ENCODE measurements at places on chromosomes 6 and 20. TPM values are rescaled to one million over a fixed set of nuclear protein-coding genes. Genes with fewer than 3 reads are reported as not detected.

- no peaks in the 10 kb centered on the region for H3K36me3 ChIP-seq
- H3K27ac ChIP-seq: no peak overlapping the region
- peaks cover 42% of the 10 kb centered on the region for H3K27me3 ChIP-seq
- no peak for DNase-seq
- peaks cover 15% of the 10 kb centered on the region for H3K4me1 ChIP-seq
These were observed 2.8 kb upstream of the ZCCHC3 start for GRCh38 chr20:294602-295001.

GRCh38 chr20:62924442-62925075 lies 1.7 kb downstream of the DIDO1 start:
- H3K36me3 ChIP-seq: no peaks in the 10 kb centered on the region
- H3K4me3 ChIP-seq: peak overlapping the region; percentile 99
- no peak overlapping the region for H3K27ac ChIP-seq
- no peaks in the 10 kb centered on the region for H3K27me3 ChIP-seq

DNA sequence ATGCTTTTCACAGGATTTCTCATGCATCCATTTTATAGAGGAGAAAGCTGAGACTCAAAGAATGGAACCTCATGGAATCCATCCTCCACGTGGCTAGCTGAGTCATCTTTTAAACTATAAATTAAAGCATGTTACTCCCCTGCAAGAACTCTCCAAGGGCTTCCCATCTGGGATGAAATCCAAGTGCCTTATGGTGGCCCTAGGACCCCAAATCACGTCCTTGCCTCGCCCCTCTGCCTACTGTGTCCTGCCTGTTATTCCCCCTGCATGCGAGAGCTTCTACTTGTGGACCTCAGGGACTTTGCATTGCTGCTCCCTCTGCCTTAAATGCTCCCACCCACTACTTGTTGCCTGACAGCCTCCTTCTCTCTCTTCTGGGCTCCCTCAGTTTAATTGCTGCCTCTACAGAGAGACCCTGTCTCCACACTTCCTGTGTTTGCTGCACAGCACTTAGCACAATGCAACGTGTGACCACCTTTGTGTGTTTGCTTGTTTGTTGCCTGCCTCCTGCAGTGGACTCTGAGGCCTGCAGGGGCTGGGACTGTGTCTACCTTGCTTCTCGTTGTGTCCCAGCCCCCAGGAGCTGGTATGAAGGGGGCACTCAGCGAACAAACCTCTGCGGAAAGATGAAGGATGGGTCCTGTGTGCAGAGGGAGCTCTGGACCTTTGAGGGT lies 39.4 kb downstream of the TOX2 start:
- DNase-seq: no peak
- no peaks in the 10 kb centered on the region for H3K27me3 ChIP-seq
- peaks cover 4% of the 10 kb centered on the region for H3K4me1 ChIP-seq
- H3K36me3 ChIP-seq: no peaks in the 10 kb centered on the region

The GJE1 gene
- total RNA-seq: not detected

The ADGRF5 gene
- total RNA-seq: not detected

GRCh38 chr6:166343150-166343487 lies 774 bp upstream of the SFT2D1 start:
- H3K27ac ChIP-seq: no peak overlapping the region
- DNase-seq: no peak
- H3K36me3 ChIP-seq: no peaks in the 10 kb centered on the region
- peak overlapping the region; percentile 86 for H3K4me3 ChIP-seq

DNA sequence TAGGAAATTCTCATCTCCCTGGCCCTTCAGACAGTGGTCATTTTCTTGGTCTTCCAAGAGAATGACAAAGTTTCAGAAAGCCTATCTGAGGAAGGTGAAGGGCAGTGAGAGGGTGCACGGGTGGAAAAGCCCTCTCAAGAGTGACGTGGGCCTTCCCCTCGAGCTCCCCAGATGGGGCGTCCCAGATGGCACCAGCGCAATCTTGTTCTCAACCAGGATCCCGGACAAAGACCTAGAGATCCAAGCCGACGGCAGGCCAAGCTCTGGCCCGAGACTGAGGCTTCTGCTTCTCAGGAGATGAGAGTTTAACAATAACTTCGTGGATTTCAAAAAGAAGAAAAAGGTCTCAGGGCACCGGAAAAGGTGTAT lies 797 bp upstream of the ZNF133 start:
- no peak overlapping the region for H3K27ac ChIP-seq
- peaks cover 23% of the 10 kb centered on the region for H3K27me3 ChIP-seq
- no peaks in the 10 kb centered on the region for H3K36me3 ChIP-seq
- peaks cover 10% of the 10 kb centered on the region for H3K4me1 ChIP-seq
- DNase-seq: no peak

- no peaks in the 10 kb centered on the region for H3K36me3 ChIP-seq
- H3K4me1 ChIP-seq: no peaks in the 10 kb centered on the region
- no peak overlapping the region for H3K27ac ChIP-seq
- no peak for DNase-seq
These were observed 167.7 kb upstream of the CDYL start for GRCh38 chr6:4608361-4609115.

- H3K27me3 ChIP-seq: no peaks in the 10 kb centered on the region
- H3K36me3 ChIP-seq: no peaks in the 10 kb centered on the region
- no peak overlapping the region for H3K4me3 ChIP-seq
- DNase-seq: no peak
- no peaks in the 10 kb centered on the region for H3K4me1 ChIP-seq
These were observed 393.3 kb downstream of the C6orf118 start for GRCh38 chr6:164916087-164916486.

DNA sequence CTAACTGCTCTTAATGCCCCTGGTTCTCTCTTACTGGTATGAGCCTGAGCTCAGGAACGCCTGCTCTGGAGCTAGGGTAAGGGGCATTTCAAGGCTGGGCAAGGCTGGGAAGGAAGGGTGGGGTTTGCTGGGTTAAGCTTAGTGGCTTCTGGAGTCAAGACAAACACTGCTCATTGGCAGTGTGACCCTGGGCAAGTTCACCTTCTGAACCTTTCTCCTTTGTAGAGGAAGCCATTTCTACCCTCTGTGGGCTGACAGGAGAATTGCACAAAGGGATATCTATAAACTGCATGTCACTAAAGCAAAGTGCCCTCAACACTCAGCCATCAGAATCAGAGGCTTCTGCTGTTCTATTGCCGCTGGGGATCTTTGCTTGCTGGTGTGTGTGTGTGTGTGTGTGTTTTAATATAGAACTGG lies 20.3 kb upstream of the LRRN4 start:
- H3K4me1 ChIP-seq: no peaks in the 10 kb centered on the region
- no peaks in the 10 kb centered on the region for H3K36me3 ChIP-seq
- DNase-seq: peak; percentile 18
- H3K27me3 ChIP-seq: no peaks in the 10 kb centered on the region

GRCh38 chr6:15773806-15774410 lies 111.1 kb upstream of the DTNBP1 start:
- H3K27me3 ChIP-seq: no peaks in the 10 kb centered on the region
- no peak overlapping the region for H3K27ac ChIP-seq
- no peak for DNase-seq
- H3K4me3 ChIP-seq: no peak overlapping the region
- H3K4me1 ChIP-seq: no peaks in the 10 kb centered on the region
- no peaks in the 10 kb centered on the region for H3K36me3 ChIP-seq

The NFATC2 gene
- 0.19 TPM for total RNA-seq

- DNase-seq: no peak
- no peak overlapping the region for H3K27ac ChIP-seq
- no peaks in the 10 kb centered on the region for H3K4me1 ChIP-seq
- no peaks in the 10 kb centered on the region for H3K27me3 ChIP-seq
- no peak overlapping the region for H3K4me3 ChIP-seq
These were observed 72.7 kb downstream of the CLIC5 start for GRCh38 chr6:45942953-45943352.

GRCh38 chr6:124775121-124775520 lies 187.1 kb upstream of the RNF217 start:
- DNase-seq: no peak
- H3K27ac ChIP-seq: no peak overlapping the region
- H3K27me3 ChIP-seq: no peaks in the 10 kb centered on the region
- no peak overlapping the region for H3K4me3 ChIP-seq
- no peaks in the 10 kb centered on the region for H3K36me3 ChIP-seq

GRCh38 chr20:40668449-40669228 lies 20.4 kb downstream of the MAFB start:
- no peak overlapping the region for H3K27ac ChIP-seq
- DNase-seq: no peak
- no peak overlapping the region for H3K4me3 ChIP-seq
- no peaks in the 10 kb centered on the region for H3K27me3 ChIP-seq
- H3K36me3 ChIP-seq: no peaks in the 10 kb centered on the region

DNA sequence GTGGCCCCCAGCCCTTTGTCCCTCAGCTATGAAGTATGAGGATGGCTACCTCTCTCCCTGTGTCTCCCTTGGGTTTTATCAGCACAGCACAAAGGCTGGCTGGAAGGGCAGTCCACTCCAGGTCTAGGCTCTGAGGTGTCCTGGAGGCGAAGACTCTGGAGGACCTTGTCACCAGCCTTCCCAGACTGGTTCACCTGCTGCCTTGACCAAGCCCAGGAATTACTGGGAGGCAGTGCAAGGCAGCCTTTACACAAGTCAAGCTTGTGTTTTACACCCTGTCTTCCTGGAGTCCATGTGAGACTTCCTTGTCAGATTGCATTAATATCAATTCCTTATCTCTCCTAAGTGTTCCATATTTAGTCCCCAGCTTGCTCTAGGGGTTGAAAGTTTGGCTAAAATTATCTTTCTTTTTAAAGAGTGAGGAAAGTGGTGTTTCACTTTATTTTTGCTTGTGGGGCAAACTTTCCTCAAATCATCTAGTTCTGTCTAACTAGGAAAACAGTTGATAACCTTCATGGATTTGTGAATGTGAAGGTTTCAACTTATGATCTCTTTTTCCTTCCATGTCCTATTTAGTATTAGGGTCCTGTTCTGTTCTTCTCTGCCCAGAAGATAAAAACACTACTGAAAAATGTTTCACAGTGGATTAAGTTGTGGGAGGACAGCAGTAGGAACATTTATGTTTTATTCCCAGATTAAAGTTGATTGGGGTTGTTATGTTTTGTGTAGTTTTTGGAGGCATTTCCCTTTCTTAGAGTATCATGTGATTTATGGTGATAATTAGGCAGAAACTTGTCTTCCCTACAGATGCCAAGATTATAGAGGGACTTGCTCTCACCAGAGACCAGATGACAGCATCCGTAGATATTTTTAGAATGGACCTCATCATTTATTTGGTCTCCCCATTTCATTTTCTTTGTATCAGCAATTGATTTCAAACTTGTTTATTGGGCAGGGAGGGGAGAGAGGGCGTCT lies 114.8 kb downstream of the FOXO3 start:
- H3K27me3 ChIP-seq: no peaks in the 10 kb centered on the region
- H3K36me3 ChIP-seq: no peaks in the 10 kb centered on the region
- no peak overlapping the region for H3K4me3 ChIP-seq
- DNase-seq: no peak

DNA sequence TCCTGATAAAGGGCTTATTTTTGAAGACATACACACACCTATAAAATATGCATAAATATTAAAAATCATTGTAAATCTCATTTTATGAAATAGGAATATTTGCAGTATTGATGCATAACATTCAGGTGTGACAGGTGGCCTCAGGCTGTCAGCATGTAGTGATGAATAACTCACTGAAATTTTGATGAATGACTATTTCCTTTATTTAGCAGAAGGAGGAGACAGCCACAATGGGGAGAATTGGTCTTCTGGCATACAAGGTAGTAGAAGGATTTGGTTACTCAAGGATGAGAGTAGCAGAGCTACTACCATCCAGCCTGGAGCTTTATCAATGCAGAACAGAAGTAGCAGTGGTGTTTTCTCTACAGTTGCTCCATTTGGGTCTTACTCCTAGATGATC lies 47.2 kb downstream of the RGS17 start:
- no peaks in the 10 kb centered on the region for H3K36me3 ChIP-seq
- DNase-seq: no peak
- no peaks in the 10 kb centered on the region for H3K27me3 ChIP-seq
- H3K4me1 ChIP-seq: no peaks in the 10 kb centered on the region

DNA sequence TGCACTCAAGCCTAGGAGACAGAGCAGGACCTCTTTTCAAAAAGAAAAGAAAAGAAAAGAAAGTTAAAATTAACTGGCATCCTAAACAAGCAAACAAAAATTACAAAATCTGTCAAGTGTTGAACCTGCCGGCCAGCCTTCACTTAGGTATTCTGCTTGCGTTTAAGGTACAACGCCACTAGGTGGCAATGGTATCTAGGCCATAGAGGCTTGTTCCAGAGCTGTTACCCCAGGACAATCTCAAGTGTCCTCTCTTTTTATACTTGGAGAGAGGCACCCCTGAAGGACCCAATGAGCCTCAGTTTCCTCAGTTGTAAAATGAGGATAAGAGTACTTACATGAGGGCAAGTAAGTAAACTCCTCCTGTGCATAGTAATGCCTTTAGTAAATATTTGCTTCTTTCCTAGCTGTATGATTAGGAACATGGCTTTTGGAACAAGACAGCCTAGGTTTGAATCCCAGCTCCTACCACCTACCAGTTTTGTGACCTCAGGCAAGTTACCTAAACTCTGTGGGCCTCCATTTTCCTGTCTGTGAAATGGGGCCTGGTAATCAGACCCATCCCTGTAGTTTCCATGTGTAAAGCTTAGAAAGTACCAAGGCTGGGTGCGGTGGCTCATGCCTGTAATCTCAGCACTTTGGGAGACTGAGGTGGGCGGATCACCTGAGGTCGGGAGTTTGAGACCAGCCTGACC lies 5.8 kb upstream of the PACSIN1 start:
- H3K36me3 ChIP-seq: no peaks in the 10 kb centered on the region
- H3K4me1 ChIP-seq: peaks cover 11% of the 10 kb centered on the region
- no peak overlapping the region for H3K4me3 ChIP-seq
- DNase-seq: peak; percentile 77

The OSTM1 gene
- 18.0 TPM for total RNA-seq

The SYNDIG1 gene
- 1.0 TPM for total RNA-seq

DNA sequence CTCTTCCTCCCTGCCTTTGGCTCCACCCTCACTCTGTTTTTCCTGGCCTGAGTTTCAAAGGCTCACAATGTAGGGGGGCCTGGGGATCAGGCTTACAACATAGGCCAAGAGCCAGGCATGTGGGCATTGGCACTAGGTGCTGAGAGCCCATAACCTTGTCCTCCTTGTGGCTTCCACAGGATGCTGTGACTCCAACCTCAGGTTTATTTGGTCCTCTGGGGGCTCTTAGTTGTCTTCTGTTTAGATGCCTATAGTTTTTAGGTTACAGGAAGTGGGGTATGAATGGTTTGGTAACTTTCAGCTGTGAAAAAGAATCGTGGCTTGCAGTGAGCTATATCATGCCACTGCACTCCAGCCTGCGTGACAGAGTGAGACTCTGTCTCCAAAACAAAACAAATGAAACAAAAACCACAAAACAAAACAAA lies 25.6 kb downstream of the MMP24 start:
- no peak overlapping the region for H3K4me3 ChIP-seq
- DNase-seq: no peak
- no peaks in the 10 kb centered on the region for H3K27me3 ChIP-seq
- H3K36me3 ChIP-seq: no peaks in the 10 kb centered on the region

The PSMB8 gene
- total RNA-seq: 2.0 TPM

- no peaks in the 10 kb centered on the region for H3K36me3 ChIP-seq
- DNase-seq: no peak
- H3K4me3 ChIP-seq: no peak overlapping the region
- no peaks in the 10 kb centered on the region for H3K27me3 ChIP-seq
- peaks cover 21% of the 10 kb centered on the region for H3K4me1 ChIP-seq
These were observed 3.9 kb downstream of the PEDS1 start for GRCh38 chr20:50149481-50150254.

GRCh38 chr6:38307740-38308139 lies 332.0 kb downstream of the BTBD9 start:
- no peak overlapping the region for H3K4me3 ChIP-seq
- no peaks in the 10 kb centered on the region for H3K36me3 ChIP-seq
- H3K27ac ChIP-seq: no peak overlapping the region
- no peaks in the 10 kb centered on the region for H3K4me1 ChIP-seq
- DNase-seq: no peak
- no peaks in the 10 kb centered on the region for H3K27me3 ChIP-seq

The ARG1 gene
- not detected for total RNA-seq

Data from neural progenitor cell (in vitro differentiated cells).